ENCODE measurements at places on chromosomes 11 and 22.

- no peak for DNase-seq
Measured at GRCh38 chr11:129881570-129882170, 13.7 kb downstream of the NFRKB start.

DNA sequence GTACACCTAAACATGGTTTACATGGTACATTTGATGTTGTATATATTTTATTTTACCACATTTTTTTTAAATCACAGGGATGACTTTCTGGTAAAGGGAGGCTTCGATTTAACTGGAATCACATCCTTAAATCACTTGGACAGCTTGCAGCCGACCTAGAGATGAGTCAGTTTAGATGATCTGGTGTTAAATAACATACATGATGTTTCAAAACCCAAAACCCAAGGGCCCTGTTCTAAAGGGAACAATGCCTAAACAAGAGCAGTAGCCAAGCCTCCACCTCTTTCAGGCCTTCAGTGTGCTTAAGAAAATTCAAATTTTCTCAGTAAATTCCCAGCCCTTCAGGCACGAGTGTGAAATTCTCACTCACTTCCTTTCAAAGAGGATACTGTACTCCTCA is 108.8 kb downstream of the WT1 start:
- DNase-seq = no peak

DNA sequence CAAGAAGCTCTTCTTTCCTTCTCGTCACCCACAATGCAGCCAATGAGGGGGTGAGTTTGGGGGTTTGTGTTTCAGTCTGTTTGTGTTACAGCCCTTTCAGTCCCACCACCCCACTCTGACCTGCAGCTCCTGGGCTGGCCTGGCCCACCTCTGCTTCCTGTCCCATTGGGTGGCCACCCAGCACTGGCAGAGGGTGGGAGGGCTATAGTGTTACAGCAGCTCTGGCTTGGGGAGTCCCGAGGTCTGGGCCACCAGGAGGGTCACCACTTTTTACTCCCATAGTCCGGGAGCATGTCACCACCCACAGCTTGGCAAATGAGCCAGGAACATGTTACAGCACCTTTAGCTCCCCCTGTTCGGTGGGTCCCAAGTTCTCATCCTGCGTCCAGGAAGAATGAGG is 1.7 kb upstream of the OR10S1 start:
- no peak for DNase-seq

GRCh38 chr22:30188911-30189310 is 57.6 kb downstream of the LIF start:
- DNase-seq = no peak

- no peak for DNase-seq
Measured at GRCh38 chr11:62391642-62392425, 27.0 kb upstream of the SCGB1A1 start.

GRCh38 chr11:57618438-57618837 is 21.0 kb downstream of the SERPING1 start:
- DNase-seq = no peak

DNA sequence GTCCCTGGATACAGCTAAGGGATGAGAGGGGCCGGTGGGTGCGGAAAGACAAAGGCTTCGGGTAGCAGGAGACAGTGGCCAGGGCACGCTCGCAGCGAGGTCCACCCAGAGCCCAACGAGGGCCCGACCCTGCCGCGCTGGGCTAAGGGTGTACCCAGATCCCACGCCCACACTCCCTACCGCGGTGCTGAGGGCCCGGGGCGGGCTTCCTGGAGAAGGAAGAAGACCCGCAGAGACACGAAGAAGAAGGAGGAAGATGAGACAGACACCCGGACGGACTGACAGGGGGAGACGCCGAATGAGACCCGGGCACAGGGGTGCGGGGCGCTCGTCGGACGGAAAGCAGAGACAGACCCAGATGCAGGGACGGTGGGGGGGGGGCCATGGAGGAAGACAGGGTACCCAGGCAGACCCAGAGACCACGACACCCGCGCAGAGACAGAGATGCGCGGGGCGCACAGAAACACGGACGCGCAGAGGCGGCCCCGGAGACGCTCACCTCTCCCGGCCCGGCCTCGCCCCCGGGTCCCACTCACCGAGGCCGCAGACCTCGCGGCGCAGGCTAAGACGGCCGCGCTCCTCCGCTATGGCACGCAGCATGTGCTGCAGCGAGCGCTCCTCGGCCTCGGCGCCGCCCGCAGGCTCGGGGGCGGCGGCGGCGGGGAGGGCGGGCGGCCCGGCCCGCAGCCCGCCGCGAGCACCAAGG is 437 bp downstream of the KIAA0930 start:
- DNase-seq = no peak

DNA sequence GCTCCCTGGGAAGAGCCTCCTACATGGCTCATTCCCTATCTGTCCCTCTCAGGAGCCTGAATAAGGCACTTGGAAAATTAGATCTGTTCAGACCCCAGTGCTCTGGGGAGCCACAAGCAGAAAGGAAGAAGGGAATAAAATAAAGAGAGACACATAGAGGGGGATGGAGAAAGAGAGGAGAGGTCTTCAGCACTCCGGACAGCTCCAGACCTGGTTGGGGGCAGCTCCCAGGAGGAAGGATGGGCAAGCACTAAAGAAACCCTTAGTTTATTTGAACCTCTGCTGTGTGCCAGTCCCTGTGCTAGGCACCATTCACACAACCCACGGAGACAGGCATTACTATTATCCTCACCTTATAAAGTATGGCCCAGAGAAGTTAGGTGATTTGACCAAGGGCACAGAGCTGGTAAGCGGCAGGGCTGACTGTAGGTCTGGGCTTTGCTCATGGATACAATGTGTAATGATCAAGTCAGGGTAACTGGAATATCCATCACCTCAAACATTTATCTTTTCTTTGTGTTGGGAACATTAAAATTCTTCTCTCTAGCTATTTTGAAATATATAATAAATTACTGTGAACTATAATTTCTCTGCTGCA is 53.7 kb upstream of the LRRC32 start:
- DNase-seq = no peak

GRCh38 chr11:111359223-111360149 is 19.6 kb downstream of the POU2AF1 start:
- no peak for DNase-seq
